ENCODE measurements at places on chromosomes 4 and X.
A peak's percentile ranks its signal among the peaks of the same experiment; 100 is the strongest.

DNA sequence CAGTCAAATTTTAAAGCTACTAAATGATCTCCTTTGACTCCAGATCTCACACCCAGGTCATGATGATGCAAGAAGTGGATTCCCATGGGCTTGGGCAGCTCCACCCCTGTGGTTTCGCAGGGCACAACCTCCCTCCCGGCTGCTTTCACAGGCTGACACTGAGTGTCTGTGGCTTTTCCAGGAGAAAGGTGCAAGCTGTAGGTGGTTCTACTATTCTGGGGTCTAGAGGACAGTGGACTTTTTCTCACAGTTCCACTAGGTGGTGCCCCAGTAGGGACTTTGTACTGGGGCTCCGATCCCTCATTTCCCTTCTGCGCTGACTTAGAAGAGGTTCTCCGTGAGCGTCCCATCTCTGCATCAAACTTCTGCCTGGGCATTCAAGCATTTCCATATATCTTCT is 845.2 kb downstream of the PCDH18 start:
- DNase-seq, result no peak

DNA sequence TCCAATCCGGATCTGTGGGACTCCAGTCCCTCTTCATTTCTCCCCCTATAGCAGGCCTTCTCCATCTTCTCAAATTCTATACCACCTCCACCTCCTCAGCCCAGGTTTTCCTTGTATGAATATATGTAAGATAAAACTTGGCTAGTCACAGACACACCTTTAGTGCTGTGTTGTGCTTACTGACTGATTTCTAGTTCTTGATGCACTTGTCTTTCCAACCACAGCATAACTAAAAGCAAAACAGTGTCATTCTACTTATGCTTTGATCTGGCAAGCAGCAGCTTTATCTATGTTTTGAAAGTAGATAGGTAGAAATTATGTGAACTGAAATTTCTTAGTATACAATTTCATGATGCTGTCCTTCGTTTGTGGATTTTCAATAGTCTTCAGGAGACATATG is 47.5 kb downstream of the CCNI start:
- DNase-seq, result no peak

GRCh38 chr4:2333916-2334644 is 72.2 kb upstream of the MXD4 start:
- DNase-seq, result no peak

GRCh38 chr4:99687120-99687519 is 29.5 kb upstream of the C4orf54 start:
- DNase-seq, result no peak

DNA sequence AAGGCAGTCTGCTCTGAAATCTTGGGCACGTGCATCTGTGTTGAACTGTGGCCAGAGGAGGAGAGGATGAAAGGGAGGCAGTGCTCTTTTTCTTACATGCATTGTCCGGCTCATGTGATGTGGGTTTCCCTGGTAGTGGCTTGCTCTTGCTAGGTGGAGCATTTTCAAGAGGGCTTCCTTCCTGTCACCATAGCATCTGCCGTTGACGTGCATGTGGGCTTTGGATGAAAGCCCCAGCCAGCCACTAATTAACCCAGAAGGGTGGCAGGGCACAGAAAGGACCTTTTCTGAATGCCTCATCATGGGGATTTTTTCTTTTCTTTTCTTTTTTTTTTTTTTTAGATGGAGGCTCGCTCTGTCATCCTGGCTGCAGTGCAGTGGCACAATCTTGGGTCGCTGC is 121.3 kb downstream of the GPR143 start:
- DNase-seq, result no peak

DNA sequence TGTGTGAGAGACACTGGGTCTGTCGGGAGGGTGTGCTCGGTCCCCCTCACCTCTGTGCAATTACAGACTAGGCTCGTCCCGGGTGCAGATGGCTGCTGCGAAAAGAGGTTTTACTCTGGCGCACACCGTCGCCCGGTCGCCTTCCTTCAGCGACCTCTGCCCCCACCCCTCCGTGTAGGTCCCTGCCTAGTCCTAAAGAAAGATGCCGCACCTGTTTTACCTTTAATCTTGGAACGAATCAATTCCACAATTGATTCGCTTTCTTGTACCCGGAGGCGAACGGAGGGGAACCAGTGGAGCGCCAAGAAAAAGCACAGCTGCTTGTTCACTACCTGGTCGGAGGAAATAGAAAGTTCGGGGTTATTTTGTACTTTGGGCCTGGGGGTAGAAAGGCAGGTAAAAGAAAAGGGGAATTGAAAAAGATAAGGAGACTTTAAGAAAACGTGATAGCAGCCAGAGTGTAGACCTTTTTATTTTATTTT is 1.2 kb downstream of the NPNT start:
- no peak for DNase-seq

GRCh38 chr4:110106931-110107296 is 91.5 kb downstream of the ELOVL6 start:
- DNase-seq, result peak; percentile 68

- no peak for DNase-seq
These were observed 578.0 kb downstream of the SPRY1 start for GRCh38 chr4:123974386-123975149.

DNA sequence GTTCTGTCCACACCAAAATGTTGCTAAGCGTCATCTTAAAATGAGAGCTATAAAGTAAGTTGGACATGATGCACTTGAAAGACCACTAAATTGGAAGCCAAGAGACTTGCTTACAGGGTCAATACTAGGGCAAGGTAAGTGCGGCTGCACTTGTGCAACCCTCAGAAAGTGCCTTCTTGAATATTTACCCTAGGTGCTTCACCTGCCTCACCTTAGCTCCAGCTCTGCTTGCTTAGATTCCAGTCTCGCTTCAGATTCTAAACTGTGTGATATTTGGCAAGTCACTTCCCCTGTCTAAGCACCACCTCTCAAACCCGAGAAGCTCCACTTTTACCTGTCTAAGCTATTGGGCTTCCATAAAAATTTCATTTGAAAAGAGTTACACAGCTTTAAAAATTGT is 136.5 kb downstream of the GRIA3 start:
- no peak for DNase-seq

DNA sequence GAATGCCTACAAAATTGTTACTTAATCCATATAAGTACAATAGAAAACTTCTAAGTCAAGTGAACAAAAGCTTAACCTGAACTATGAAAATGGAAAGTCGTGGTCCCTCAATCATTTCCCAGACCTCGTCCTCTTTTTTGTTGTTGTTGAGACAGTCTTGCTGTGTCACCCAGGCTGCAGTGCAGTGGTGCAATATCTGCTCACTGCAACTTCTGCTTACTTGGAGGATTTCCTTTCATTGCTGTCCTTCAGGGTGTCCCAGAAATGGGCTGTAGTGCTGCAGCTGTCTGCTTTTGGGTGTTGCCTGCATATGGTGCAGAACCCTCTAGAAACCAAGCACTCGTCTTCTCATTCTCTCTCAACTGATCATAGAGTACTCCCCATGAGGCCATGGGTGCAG is 75.0 kb upstream of the IL2 start:
- no peak for DNase-seq

DNA sequence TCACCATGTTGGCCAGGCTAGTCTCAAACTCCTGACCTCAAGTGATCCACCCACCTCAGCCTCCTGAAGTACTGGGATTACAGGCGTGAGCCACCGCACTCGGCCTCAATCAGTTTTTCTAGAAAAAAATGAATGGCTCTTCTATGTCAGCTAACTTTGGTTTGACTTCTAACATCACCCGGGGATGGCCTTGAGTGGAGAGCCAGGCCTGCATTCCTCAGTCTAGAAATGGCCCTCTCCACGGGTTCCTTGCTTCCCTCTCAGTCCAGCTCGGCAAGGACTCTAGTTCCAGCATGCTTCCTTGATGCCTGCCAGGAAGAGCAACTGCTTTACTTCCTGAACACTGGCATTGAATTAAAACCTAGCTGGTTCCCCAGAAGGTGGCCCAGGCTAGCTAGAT is 39.0 kb downstream of the SLC25A5 start:
- DNase-seq, result no peak

DNA sequence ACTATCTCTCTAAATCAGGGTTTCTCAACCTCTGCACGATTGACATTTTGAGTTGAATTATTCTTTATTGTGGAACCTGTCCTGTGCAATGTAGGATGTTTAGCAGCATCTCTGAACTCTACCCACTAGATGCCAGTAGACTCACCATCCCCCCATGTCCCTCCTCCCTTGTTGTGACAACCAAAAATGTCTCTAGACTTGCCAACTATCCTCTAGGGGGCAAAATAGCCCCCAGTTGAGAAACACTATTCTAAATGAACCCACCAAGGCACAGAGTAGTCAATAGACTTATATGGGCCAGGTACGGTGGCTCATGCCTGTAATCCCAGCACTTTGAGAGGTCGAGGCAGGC is 49.1 kb upstream of the GAB1 start:
- DNase-seq, result no peak

DNA sequence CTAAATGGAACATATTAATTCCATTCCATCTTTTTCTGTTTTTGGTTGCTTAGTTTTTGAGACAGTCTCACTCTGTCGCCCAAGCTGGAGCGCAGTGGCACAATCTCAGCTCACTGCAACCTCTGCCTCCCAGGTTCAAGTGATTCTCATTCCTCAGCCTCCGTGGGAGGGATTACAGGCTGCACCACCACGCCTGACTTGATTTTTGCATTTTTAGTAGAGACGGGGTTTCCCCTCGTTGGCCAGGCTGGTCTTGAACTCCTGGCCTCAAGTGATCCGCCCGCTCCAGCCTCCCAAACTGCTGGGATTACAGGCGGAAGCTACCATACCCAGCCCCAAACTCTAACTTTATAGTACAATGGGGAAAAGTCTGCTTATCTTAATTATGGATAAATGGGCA is 11.2 kb downstream of the HNRNPD start:
- no peak for DNase-seq

DNA sequence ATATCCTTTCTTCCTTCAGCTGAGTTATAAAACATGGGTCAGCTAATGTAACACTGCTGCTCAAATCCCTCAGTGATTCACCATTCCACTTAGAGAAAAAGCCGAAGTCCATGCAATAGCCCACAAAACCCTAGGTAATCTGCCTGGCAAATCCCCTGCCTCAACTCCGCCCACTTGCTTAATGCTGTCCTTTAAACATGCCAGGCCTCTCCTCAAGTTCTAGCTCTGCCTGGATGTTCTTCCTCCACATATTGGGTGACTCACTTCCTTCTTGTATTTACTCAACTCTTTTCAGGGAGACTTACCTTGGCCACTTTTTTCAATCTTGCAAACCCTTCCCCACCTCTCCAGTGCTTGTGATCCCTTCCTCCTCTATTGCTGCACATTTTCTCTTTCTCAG is 89.8 kb downstream of the EMCN start:
- peak; percentile 82 for DNase-seq

DNA sequence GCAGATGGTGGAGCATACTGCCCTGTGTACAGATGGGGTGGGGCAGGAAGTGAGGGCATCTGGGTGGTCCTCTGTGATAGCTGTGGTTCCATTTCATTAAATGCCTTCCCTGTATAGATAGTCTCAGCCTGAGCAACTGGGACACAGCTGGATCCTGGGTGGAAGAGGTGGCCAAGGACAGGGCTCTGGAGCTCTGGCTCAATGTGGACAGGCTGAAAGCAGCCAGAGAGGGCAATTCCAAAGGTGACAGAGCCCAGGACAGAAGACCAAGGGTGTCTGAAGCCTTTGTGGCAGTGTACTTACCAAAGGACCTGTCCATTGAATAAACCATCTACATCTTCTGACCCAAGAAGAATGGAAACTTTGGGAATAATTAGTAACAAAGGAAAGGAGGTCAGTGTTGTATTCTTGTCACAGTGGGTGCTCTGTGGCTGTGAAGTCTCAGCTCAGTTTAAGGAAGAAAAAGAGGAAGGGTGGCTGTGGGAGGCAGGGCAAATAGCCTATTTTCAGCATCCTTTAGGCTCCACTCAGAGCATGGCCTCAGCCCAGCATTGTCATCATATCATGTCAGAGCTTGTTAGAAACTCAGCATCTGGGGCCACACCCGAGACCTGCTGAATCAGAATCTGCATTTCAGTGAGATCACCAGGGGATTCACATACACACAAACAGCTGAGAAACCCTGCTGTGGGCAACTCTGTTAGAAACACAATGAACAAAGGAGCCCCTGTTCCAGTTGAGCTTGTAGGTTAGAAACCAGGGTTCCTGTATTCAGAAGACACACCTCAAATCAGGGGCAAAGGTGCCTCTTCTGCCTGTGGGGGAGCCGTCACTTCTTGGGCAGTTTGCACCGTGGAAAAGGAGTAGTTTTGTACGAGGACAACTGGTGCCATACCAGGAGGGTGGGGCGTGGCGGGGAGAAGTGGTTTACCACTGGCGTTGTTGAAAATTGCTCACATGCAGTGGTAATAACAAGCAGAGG is 168.6 kb downstream of the PTTG2 start:
- DNase-seq, result peak; percentile 21

DNA sequence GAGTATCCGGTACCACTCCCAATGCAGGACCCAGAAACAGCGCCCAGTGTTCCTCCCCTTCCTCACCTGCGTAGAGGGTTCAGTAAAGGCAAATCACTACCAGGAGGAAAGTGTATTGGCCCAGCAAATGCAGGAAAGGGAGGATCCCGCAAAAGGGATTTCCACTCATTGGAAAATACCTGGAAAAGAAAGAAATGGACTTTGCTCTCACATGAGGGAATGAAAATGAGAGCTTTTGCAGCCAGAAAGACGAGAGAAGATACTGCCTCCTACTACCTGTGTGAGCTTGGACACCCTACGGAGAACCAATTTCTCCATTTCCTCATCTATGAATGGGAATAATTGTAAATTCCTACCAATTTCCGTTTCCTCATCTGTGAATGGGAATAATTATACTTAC is 184.1 kb upstream of the PPARGC1A start:
- no peak for DNase-seq

DNA sequence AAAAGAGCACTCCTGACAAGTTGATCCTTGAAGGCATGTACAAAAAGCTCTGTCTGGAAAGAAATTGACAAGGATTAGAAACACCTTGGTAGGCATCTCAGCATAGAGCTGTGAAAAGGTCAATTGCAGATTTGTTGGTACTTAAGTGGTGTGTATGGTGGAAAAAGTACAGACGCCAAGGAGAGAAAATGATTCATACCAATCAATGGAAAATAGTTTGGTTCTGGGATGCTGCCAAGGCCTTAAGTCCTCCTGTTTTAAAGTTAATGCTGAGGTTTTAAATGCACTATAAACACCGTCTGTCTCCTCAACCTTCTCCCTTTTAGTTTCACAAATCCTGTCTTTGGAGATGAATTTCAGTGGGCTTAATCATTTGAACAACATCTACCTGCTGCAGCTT is 524.1 kb downstream of the IL15 start:
- no peak for DNase-seq

DNA sequence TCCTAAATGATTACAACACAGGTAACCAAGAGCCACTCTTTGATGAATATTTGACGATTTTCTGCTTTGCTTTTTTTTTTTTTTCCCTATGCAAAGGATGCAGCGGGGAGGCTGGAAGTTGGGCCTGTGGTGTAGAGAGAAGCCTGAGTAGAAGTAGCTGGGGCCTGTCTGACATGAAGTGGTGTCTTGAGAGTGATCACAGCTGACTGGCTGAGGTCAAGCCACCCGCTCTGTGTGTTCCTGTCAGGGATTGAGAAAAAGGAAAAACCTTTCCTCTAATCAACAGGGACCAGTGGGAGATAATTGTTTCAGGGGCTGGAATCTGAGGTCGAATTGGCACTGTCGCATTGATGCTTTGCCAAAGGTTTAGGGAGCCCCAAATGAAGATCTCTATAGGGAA is 258.7 kb downstream of the GRIA3 start:
- DNase-seq, result no peak

All from PC-3 (cell line).